Stimulated activated CD8-positive, alpha-beta memory T cell treated with anti-CD3 and anti-CD28 coated beads, Interleukin-15, amount 100 ng/mL, for 1 hour (primary cell): ENCODE measurements at places on chromosomes 1 and 21.

DNA sequence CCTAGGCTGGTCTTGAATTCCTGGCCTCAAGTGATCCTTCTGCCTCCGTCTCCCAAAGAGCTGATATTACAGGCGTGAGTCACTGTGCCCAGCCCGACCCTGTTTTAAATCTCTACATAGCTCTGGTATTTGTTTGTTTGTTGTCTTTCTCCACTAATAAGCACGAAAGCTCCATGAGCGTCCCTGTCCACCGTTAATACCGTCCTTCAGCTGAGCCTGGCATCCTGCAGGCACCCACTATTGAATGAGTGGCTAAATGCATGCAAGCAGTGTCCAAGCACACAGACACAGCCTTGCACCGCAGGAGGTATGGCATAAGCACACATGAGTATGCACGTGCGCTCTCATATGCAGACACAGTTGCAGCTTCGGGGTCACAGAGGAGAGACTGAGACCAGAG is 4.5 kb upstream of the COL16A1 start:
- no peak for DNase-seq

DNA sequence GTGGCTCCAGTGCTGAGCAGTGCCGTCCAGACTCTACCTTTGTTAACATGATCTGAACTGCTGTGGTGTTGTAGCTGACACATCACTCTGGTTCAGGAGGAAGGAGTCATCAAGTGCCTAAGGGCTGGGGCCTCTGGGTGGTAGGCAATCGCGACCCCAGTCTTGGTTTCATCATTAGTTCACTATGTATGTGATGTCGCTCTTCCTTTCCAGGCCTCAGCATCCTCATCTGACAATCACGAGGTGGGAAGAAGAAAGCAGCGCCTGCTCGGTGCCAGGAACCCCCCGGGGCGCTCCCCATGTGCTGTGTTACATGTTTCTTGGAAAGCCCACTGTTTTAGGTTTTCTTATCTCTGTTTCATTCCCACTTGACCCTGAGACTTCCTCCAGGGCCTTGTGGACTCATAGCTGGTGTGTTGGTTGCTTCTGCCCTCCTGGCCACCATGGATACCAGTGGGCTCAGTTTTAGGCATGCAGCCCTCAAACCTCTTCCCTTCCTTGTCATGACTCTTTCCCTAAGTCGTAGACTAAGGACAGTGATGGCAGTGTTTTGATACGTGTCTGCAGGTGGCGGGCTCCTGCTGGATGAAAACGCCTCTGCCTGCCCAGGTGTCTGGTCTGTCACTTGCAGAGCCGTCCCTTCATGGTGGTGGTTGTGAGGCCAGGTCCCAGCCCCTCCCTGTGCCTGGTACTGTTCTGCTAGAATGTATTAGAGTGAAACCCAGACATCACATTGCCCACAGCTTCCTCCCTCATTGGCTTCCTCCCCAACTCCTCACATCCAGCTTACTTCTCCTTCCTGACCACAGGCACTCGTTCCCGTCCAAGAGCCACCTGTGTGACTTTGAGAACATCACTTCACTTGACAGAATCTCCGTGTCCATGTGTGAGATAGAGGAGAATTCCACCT is 17.2 kb upstream of the FOXO6 start:
- no peak for DNase-seq

GRCh38 chr1:52523376-52523775 is 29.5 kb downstream of the TUT4 start:
- DNase-seq, result no peak

DNA sequence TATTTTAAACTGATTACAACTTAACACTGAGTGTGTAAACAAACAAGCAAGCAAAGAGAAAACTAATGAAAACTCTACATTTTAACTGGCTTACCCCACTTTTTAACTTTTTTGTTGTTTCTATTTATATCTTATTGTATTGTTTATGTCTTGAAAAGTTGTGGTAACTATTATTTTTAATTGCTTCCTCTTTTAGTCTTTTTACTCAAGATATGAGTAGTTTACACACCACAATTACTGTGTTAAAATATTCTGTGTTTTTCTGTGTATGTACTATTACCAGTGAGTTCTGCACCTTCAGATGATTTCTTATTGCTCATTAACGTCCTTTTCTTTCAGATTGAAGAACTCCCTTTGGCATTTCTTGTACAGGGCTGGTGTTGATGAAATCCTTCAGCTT is 4.7 kb upstream of the HHAT start:
- no peak for DNase-seq

GRCh38 chr21:15617964-15618363 is 111.8 kb upstream of the USP25 start:
- no peak for DNase-seq

DNA sequence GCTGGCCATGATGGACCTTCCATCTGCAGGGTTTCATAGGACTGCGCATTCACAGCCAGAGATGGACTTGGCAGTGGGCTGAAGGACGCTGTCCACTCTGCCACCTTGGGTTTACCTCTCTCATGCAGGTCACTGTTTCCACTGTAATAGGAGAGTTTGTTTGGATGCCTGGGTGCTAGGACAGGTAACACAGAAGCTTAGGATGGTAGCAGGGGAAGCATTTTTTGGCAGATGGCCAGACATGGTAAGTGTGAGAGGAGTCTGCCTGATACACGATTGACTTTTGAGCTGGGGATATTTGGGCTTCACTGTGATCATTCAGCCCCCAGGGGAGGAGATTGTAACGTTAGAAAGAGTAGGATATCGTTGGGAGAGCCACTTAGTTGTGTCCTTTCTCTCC is 11.8 kb downstream of the PSEN2 start:
- no peak for DNase-seq

DNA sequence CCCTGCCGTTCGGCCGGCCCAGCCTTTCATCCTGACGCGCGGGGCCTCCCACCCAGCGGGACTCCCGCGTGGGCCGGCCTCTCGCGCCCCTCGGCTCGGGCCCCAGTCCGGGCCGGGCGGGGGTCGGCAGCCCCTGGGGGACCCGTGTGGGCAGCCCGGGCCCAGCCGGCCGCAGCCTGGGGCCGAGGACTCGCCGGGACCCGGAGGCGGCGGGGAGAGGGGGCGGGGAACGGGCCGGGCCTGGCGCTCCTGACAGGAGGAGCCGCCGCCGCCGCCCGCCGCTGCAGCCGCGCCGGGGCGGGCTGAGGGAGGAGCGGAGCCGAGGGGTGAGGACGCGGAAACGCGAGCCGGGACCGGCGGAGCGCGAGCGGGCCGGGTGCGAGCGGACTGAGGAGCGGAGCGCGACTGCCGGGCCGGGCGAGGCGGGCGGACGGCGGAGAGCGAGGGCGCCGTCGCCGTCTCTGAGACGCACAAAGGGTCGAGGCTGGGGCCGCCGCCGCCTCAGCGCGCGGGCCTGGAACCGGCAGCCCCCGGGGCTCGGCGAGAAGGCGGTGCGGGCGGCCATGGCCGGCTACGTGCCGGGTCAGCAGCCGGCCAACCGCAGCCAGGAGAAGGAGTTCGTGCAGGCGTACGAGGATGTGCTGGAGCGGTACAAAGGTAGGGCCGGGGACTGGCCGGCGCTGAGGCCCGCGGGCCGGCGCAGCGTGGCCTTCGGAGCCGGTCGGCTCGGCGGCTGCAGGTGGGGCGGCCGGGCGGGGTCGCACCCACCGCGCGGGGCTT is 79.1 kb downstream of the NDUFS5 start:
- peak; percentile 24 for DNase-seq

- no peak for DNase-seq
Measured at GRCh38 chr1:52920791-52921291, 699 bp downstream of the ECHDC2 start.

- DNase-seq, result no peak
Measured at GRCh38 chr1:213586587-213586972, 401.2 kb upstream of the PROX1 start.

GRCh38 chr1:164576291-164577271 is 17.6 kb downstream of the PBX1 start:
- no peak for DNase-seq

DNA sequence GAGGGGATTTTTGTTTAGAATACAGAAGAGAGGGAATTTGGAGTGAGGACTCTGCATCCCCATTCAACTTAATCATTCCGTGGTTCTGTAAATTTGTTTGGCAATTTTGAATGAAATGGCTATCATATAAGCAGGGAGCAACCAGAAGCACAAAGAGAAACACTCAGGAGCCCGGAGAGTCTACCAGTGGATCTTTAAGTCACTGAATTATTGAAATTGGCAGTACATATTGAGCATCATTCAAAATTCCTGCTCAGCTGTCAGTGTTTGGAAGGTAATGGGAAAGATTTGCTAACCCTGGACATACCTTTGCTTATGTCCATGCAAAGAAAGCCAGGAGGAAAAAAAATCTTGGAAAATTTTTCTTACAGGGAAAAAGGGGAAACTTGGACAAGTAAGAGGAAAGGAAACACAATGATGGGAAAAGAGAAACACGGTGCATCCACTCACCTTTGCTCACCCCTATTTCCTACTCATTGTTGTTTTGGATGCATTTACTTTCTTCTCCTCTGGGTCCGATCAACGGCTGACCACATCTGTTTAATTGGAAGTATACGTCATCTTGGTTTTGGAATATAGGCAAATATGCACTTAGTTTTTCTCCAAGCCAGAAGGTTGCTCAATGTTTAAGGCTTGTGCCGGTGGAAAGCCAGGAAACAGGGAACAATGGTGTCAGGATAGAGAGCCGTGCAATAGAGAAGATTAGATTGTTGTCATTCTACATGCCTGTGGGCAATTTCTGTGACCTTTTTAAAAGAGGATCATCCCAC is 243.0 kb upstream of the LYPLAL1 start:
- DNase-seq, result no peak

DNA sequence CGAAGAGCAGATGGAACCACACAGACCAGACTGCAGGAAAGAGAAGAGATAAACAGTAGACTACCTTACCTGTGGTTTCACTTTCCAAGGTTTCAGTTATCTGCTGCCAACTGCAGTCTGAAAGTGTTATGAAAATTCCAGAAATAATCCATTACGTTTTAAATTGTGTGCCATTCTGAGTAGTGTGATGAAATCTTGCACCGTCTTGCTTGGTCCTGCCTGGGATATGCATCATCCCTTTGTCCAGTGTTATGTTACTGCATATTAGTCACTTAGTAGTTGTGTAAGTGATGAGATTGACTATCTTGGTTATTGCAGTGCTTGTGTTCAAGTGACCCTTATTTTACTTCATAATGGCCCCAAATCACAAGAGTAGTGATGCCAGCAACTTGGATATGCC is 33.9 kb downstream of the DNAJC6 start:
- DNase-seq, result no peak

DNA sequence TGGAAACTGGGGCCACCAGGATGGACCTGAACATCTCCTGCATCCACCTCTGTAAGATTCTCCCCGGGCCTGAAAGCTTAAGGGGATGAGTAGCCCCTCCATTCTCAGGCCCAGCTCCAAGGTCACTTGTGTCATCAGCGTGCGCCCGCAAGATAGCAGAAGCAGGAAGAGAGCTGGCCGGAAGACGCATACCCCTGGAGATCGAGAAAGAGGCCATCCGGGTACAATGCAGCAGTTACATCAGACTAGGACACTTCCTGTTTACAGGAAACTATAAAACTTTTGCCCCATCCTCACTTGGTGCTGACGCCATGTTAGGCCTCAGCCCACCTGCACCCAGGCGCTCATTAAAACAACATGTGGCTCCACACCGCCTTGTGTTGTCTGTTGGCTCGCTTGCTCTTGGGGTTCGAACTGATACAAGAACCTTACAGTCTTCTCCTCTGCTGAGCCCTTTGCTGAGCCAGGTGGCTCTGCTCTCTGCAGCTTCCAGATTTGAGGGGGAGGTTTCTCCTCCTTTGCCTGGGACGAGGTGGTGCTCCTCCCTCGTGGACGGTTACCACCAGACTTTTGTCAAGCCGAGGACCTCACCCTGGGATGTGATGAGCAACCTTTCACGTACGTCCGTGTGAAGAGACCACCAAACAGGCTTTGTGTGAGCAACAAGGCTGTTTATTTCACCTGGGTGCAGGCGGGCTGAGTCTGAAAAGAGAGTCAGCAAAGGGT is 277.5 kb upstream of the C1orf174 start:
- DNase-seq, result no peak

GRCh38 chr21:17921579-17922530 is 102.7 kb upstream of the C21orf91 start:
- DNase-seq, result no peak

GRCh38 chr1:108533351-108534083 is 26.4 kb upstream of the EEIG2 start:
- DNase-seq, result no peak

- DNase-seq, result no peak
Measured at GRCh38 chr1:156926175-156926574, 5.7 kb downstream of the LRRC71 start.

DNA sequence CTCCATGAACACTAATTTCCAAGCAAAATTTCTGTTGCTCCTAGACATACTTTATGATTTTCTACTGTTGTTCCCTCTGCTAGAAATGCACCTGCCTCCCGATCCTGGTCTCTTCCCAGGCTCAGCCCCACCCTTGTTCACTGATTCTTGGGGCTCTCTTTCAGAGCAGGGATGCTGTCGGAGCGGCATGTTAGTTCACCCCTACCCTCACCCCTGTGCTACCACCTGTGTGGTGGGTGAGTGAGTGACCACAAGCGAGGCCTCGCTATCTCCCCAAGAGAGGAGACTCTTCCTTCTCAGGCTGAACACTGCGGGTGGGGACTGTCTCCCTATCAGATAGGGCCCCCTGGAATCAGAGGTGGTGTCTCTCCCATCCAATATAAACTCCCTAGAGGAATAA is 4.9 kb upstream of the S100A8 start:
- no peak for DNase-seq

DNA sequence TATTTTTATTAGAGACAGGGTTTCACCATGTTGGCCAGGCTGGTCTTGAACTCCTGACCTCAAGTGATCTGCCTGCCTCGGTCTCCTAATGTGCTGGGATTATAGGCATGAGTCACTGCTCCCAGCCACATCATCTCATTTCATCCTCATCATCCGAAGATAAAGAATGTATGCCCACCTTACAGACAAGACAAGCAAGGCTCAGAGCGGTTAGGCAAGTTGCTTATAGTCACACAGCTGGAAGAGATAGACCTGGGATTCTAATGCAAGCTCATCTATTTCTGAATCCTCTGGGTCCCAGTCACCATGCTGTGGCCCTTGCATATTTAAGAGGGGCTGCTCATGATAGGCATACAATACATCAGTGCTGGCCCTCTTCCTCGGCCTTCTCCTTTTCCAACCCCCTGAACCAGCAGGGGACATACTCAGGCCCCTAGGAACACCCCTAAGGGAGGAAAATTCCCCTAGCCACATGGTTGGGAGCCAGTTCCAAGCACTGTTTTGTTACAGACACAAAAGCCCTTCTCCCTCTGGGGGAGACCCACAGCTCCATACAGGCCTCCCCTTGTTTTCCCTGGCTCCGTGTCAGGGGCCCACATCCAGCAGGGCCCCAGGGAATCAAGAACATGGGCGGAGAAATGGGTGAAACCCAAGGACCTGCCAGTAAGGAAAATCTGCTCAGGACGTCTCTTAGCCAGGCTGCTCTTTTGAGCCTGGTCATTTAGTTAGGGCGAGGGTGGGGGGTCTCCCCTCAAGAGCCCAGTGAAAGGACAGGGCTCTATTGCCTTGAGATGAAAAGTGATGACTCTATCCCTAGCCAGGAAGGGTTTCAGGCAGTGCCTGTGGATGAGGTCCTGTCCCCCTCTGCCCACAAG is 6.9 kb downstream of the CSRP1 start:
- DNase-seq, result no peak
